IMR-90 (cell line): ENCODE measurements at places on chromosomes 13 and 19.

DNA sequence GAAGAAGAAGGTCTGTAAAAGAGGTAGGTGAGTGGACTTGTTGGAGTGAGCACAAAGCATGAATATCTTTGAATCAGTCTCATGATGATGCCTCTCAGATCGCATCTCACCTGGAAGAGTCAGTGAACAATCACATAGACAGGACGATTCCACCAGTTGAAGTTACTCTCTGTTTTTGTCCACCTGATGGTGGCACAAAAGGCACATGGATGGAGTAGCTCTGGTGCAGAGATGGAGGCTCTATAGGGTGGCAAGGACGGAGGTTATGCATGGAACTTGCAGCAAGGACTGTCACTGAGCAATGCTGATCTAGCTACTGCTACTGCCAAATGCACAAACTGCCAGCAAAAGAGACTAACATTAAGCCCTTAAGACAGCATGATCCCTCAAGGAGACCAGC is 10.3 kb upstream of the MYCBP2 start:
- DNase-seq: no peak

- DNase-seq: no peak
Measured at GRCh38 chr19:57302727-57303401, 17.4 kb upstream of the ZNF543 start.

GRCh38 chr19:16463991-16464575 is 7.7 kb downstream of the EPS15L1 start:
- peak; percentile 64 for DNase-seq

DNA sequence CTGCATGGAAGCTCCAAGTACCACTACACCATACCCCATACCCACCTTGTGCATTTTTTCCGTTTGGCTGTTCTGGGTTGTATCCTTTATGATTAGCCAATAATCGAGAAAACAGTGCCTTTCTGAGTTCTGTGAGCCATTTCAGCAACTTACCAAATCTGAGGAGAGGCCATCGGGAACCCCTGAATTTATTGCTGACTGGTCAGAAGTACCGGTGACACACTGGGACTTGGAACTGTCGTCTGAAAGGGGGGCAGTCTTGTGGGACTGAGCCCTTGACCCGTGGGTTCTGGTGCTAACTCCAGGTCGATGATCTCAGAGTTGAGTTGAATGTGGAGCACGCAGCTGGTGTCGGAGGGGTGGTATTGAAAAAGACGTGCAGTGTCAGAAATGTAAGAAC is 15.0 kb downstream of the UPF3A start:
- no peak for DNase-seq

DNA sequence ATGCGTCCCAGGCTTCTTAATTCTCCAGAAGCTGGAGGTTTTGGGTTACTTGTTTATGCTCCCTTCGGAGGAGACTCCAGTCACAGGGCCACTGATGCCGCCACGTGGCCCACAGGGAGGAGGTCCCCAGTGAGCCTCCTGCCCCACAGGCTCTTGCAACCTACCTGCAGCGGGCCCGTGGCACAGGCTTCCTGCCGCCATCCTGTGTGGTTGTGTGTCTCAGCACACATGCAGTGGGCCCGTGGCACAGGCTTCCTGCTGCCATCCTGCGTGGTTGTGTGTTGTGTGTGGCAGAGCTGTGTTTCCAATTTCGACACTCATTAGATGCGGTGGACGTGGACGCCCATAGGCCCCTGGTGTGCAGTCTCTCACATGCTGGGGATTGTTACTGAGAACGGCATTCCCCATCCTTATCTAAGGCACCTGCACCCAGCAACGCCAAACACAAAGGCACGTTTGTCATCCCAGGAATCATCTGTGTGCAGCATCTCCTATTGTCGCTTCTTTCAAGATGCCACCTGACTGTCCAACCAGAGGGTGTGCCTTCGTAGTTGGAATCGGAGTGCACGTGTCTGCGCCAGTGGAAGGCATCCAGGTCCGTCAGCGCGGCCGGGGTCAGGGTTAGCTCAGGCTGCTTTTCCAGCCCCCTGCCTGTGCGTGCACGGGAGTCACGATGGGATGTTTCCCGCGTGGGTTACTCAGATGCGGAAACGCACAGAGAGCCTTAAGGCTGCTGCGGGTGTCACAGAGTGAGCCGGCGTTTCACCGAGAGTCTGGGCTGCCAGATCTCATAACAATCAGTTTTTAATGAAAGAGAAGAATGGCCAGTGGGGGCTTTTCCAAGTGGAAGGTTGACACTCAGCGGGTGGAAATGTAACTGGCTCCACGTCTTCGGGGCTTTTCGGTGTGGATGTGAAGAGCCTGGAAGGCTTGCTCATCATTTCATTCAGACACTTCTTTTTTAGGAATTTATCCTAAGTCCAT is 119.8 kb downstream of the ATP11A start:
- DNase-seq: no peak

GRCh38 chr19:37342753-37343152 is 28.1 kb upstream of the ZNF527 start:
- no peak for DNase-seq

- DNase-seq: no peak
Measured at GRCh38 chr19:40136818-40137217, 46.1 kb upstream of the ZNF780A start.

GRCh38 chr19:51796195-51796679 is 1.3 kb downstream of the FPR3 start:
- DNase-seq: no peak

GRCh38 chr13:21733475-21734263 is 62.8 kb downstream of the FGF9 start:
- DNase-seq: no peak

- DNase-seq: no peak
Measured at GRCh38 chr13:25190771-25191170, 18.7 kb upstream of the AMER2 start.

GRCh38 chr13:31627097-31627845 is 112.1 kb upstream of the RXFP2 start:
- DNase-seq: peak; percentile 39

DNA sequence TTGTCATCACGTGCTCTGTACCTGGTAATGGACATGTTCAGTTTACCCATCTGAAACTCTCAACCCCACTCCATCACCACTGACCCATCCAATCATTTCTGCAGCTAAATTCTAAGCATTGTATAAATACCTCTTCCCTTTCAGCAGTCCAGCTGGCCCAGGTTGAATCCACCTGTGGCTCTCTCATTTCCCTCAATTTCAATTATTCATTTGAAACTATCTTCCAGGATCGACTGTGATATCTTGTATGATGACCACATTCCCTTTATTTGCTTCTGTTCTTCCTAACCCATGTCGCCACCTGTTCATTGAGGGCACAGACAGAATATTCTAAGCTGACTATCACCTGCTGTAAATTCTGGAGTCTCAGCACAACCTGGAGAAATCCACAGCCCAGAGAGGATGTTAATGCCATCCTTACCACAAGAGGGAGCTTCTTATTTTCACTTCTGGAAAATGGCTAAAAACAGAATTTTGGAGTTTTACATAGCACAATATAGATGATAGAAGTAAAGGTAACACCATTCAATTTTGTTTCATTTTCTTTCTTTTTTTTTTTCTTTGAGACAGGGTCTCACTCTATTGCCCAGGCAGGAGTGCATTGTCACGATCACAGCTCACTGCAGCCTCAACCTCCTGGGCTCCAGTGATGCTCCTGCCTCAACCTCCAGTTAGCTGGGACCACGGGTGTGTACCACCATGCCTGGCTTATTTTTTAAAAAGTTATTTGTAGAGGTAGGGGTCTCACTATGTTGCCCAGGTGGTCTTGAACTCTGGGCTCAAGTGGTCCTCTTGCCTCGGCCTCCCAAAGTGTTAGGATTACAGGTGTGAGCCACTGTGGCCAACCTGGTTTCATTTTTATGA is 38.6 kb downstream of the ZNF823 start:
- peak; percentile 42 for DNase-seq
